Thymus (tissue), 14 donors: ENCODE measurements at places on chromosomes 2 and 18. TPM values are rescaled to one million over a fixed set of nuclear protein-coding genes. Genes with fewer than 3 reads are reported as not detected.

DNA sequence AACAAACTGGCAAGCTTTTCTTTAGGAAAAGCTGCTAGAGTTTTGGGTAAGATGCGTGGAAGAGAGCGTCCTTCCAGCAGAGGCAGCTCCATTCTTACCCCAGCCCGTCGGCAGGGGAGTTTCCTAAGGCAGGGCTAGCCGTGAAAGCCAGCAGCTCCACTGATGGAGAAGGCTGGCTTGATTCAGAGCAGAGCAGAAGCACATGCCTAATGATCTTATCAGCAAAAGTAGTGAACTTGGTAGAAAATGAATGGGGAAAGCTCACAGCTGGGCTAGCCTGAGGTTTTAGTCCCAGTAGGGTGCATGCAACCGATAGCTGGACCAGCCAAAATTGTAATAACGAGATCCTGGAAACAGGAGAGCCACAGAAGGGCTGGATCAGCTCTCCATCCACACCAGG, 20.8 kb downstream of the LAMA1 start:
- DNase-seq = no peak

GRCh38 chr18:10926621-10927161, 222.7 kb downstream of the PIEZO2 start:
- no peak for DNase-seq

GRCh38 chr2:149703281-149703680, 115.7 kb upstream of the MMADHC start:
- DNase-seq = no peak

GRCh38 chr2:203200866-203201265, 38.0 kb upstream of the CYP20A1 start:
- no peak for DNase-seq

DNA sequence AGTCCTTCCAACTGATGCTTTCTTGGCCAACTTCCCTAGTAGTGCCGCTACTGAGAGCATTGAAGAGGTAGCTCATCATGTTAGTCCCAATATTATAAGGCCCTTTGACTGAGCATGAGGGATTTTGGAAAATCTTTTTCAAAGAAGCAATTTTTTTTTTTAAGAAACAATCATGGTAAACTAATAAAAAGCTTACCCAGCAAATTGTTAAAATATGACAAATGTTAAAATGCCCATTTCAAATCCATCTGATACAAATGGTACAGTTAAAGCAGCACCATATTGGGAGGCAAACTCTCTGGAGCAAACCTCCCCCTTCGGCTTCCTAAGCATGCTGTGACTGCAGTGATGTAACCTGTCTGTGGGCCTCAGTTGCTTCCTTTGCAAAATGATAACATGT, 135.6 kb downstream of the RTN4 start:
- DNase-seq = no peak

GRCh38 chr2:147260241-147260640, 584.6 kb upstream of the ACVR2A start:
- no peak for DNase-seq

GRCh38 chr18:50297621-50298442, 10.3 kb upstream of the CXXC1 start:
- DNase-seq = no peak

- no peak for DNase-seq
Measured at GRCh38 chr2:239252801-239253200, 148.0 kb downstream of the HDAC4 start.

DNA sequence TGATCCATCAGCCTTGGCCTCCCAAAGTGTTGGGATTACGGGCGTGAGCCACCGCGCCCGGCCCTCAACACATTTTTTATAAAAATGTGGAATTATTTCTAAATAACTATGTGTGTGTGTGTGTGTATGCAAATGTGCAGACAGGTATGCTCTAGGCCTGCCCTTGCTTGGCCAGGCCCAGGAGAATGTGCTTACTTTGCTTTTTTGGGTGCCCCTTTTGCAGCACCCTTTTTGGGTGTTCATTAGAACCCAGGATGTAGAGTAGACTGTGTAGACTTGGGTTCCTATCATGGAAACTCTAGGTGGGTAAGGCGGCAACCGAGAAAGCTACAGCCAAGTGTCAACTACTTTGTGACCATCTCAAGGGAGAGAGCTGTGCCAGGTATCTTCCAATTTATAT, 11.7 kb upstream of the ITSN2 start:
- DNase-seq = no peak

DNA sequence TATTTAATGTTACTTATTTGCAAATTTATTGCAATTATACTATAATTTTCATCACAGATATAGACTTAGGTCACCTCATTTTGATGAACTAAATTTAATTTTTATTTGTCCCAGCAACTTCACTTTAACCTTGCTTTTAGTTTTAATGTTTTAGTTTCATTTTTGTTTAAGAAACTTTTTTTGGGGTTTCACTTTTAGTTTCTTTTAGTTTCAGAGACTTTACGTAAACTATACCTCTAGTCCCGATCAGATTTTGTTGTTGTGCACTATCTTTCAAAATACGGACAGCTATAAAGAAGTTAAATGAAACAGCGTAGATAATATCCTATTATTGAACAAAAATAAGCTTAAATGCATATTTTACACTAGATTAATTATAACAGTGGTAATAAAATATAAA, 460.5 kb downstream of the ERBB4 start:
- DNase-seq = no peak

GRCh38 chr2:222760301-222760897, 88.9 kb downstream of the MOGAT1 start:
- no peak for DNase-seq

DNA sequence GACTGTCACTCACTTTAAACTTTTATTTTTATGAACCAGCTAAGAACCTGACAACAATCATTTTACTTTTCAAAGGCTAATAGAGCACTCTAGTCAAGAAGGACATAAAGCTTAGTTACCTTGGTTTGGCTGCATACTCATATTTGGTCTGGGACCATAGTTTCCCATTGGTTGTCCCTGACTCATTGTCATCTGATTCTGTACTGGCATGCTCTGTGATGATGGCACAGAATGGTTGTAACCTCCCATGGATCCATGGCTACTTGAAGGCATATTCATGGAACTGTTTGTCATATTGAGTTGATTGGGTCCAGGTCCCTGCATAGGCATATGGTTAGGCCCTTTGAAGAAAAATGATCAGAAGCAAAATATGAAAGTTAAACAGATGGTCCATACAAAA, 37.9 kb downstream of the SS18 start:
- no peak for DNase-seq

GRCh38 chr2:37168217-37168981, 11.6 kb upstream of the EIF2AK2 start:
- DNase-seq = peak; percentile 17

GRCh38 chr18:33812186-33812585, 234.2 kb downstream of the ASXL3 start:
- DNase-seq = no peak

DNA sequence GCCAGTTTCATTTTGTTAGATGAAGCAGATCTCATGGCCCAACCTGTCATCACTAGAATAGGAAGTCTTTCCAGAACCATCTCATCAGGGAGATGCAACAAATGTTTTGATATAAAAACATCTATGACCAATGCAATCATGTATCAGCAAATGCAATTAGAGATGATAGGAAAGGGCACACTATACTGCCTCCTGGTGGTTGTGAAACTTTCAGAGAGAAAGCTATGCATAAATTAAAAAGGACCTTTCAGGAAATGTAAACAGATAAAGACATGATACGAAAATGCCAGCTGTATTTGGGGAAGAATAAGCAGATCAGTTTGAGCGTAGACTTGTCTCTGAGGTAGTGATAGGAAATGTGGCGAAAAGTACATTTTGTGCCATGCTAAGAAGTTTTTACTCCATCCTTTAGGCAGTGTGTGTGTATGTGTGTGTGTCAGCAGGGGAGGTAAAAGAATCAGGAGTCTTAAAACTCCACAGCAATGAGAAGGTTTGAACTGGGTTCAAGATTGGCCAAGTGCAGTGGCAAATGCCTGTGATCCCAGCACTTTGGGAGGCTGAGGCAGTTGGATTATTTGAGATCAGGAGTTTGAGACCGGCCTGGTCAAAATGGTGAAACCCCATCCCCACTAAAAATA, 479.3 kb downstream of the CPS1 start:
- DNase-seq = no peak

GRCh38 chr2:219171231-219171651, 1.4 kb upstream of the SLC23A3 start:
- peak; percentile 64 for DNase-seq

- DNase-seq = no peak
Measured at GRCh38 chr2:197164141-197164754, 146.3 kb downstream of the ANKRD44 start.

GRCh38 chr2:239148495-239149200, 252.2 kb downstream of the HDAC4 start:
- no peak for DNase-seq

The TGFA gene
- total RNA-seq = 1.6 TPM

The ZNF892 gene
- total RNA-seq = 5.3 TPM

The PROKR1 gene
- 0.05 TPM for total RNA-seq

The AGFG1 gene
- total RNA-seq = 47.4 TPM

The ATP6V1C2 gene
- total RNA-seq = 0.57 TPM

The KLF7 gene
- total RNA-seq = 8.5 TPM

The BOK gene
- 2.5 TPM for total RNA-seq

The EVA1A gene
- total RNA-seq = 12.7 TPM
